Activated naive CD8-positive, alpha-beta T cell treated with anti-CD3 and anti-CD28 coated beads, Interleukin-2, amount 10 ng/mL, durations not matched to agents 7 days and 5 days (primary cell): ENCODE measurements at places on chromosomes 6 and 20. TPM values are rescaled to one million over a fixed set of nuclear protein-coding genes. Genes with fewer than 3 reads are reported as not detected.

GRCh38 chr6:166179704-166180103, 12.1 kb upstream of the TBXT start:
- DNase-seq = no peak

DNA sequence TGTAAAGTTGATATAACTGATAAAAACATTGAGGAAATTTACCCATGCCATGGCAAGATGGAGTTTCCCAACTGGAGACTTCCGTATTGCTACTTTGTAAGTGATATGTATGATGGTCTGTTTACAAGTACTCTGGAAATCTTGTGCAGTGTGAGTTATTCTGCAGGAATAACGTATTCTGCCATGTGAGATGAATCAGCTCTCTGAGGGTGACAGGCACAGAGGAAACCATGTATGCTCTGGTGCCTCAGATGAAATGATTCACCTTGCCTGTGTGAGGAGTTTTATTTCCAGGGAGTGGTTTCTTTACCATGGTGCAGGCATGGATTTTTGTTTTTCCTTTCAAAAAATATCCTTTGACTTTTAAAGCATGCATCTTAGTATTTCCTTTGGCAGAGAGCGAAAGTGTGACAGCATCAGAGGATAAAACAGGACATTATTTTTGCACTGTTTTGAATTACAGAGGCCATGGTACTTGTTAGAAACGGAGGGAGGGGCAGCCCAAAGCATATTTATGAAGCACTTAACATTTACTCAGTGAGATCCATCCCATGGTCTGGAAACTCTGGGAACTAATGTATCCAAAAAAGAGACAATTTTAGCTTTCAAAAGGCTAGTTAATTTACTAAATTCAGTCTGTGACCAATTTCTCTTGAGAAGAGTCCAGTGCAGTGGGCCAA, 36.0 kb upstream of the MTRF1L start:
- no peak for DNase-seq

DNA sequence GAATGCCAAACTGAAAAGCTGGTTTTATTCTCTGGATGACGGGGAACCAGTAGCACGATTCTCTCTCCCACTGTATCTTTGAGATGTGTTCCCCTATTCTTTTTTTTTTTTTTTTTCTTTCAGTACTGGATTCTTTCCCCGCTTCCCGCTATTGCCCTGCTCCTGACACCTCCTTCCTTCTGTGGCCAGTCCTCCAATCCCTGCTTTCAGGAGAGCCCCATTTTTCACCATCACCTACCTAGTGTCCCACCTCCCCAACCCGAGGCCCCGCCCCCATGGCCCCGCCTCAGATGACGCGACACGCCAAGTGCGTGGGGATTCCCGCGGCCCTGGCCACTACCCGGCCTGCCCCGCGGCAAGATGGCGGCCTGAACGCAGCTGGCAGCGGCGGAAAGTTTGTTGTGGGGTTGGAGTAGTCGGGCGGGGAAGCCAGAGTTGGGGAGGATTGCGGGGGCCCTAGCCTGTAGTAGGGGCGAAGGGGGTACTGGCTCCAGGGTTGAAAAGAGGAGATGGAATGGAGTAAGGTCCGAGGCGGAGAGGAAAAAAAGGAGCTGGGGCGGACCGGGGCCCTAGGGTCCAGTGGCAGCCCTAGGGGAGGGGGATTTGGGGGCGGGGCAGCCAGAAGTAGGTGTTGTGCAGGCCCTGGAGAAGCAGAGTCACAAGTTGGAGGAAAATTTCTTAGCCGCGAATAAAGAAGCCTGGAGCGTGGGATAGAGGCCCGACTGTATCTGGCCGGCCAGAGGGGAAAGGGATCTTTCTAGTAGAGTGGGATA, at the start of gene TJAP1:
TJAP1 (plus strand) TSS at position 336 of the 773 bp plus-strand sequence. CDS start 21,432 bp downstream, outside the sequence.
- DNase-seq = peak; percentile 99

- no peak for DNase-seq
These were observed at the start of gene GFRA4 for GRCh38 chr20:3663031-3663701. Gene GFRA4, minus strand, starts transcription at chr20:3663399. Its CDS starts 0 bp downstream, at chr20:3663399.

GRCh38 chr6:13398421-13398994, 70.2 kb upstream of the TBC1D7 start:
- DNase-seq = no peak

DNA sequence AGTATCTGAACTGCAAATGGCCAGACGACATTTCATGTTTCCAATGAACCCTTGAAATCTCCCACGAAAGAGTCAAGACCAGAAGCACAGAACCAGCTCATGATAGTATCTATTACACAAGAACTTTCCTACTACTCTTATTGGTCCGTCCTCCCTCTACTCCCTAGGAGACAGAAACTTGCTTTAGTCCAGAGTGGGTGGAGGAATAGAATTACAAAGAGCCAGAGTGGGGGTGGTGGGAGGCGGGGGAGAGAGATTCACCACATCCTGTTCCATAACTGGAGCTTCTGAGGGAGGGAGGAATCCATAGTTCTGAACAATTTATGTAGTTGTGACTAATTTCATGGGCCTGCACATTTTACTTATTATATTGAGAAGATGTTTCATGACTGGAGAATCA, 18.5 kb upstream of the WFDC10A start:
- no peak for DNase-seq

GRCh38 chr6:149329529-149329928, 12.0 kb downstream of the TAB2 start:
- DNase-seq = no peak

DNA sequence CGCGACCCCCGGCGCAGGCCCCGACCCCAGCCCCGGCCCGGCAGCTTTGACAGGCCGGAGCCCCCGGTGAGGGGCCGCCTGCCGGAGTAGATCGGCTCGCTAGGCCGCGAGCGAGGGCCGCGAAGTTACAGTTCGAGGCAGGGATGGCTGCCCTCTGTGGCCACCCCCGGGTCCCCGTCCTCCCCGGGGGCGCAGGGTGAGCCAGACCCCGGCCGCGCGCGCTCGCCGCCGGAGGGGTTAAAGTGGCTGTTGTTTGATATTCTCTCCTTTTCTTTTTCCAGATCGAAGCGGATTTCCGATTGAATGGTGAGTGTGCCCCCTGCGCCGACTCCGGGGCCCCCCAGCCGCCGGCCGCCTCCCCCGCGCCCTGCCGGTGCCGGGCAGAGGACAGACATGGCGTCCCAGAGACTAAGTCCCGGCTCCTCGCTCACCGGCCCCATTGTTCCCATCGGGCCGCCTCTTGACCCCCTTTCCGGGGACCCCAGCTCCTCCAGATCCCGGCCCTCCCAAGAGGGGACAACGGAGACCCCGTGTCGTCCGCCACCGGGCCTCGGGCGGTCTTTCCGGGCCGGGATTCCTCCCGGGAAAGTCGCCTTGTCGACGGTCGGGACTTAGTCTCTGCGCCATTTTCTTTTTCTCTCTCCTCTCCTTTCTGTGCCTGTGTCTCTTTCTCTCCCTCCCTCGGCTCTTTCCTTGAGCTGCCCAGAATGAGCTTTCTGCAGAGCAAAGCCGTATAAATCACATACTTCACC, 704 bp downstream of the TOP1 start:
- DNase-seq = peak; percentile 71

- no peak for DNase-seq
These were observed 11.9 kb downstream of the NT5E start for GRCh38 chr6:85461798-85462170.

- no peak for DNase-seq
These were observed 80.9 kb upstream of the PLN start for GRCh38 chr6:118467181-118467580.

- DNase-seq = no peak
These were observed 102.4 kb upstream of the SUPT3H start for GRCh38 chr6:45479834-45480751.

- DNase-seq = no peak
These were observed 300.9 kb downstream of the LAMA2 start for GRCh38 chr6:129183681-129184301.

- DNase-seq = no peak
These were observed 62.1 kb upstream of the ADGRB3 start for GRCh38 chr6:68572975-68573374.

DNA sequence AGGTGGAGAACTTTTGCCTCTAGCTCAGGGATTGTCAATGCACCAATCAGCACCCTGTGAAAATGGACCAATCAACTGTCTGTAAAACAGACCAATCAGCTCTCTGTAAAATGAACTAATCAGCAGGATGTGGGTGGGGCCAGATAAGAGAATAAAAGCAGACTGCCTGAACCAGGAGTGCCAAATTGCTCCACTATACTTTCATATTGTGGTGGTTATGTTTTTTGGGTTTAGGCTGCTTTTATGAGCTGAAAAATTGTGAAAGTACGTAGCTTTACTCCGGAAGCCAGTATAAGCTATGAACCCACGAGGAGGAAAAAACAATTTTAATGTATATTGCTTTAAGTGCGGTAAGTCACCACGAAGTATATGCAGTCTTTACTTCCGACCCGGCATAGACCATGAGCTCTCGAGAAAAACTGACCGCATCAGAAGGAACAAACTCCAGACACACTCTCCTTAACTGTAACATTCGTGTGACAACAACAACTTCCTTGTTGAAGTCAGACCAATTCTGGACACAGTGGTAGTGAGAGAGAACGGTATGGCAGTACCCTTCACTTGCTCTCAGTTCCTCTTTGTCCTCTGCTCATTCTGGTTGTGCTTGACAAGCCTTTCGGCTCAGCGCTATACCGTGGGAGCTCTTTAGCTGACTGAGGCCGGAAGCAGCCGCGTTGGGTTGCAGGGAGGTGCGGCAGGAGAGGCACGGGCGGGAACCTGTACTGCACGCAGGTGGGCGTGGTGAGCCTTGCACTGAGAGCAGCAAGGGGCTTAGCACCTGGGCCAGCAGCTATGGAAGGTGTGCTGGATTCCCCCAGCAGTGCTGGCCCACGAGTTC, 81.9 kb upstream of the E2F3 start:
- peak; percentile 83 for DNase-seq

DNA sequence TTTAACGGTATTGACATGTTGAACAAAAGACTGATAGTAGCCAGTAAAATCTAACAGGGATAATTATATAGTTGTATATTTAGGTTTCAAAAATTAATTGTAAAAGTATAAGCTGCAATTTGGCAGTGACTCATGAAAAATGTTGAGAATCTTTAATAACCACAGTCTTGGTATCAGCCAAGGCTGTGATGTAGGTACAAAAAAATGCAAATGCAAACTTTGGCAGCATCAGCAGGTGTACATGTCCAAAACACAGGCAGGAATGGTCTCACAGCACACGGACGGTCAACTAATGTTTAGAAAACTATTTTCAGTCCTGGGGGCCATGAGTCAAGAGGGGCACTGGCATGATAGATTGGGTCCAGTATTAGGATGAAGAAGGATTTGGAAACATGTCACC, 58.5 kb upstream of the BEND3 start:
- no peak for DNase-seq

DNA sequence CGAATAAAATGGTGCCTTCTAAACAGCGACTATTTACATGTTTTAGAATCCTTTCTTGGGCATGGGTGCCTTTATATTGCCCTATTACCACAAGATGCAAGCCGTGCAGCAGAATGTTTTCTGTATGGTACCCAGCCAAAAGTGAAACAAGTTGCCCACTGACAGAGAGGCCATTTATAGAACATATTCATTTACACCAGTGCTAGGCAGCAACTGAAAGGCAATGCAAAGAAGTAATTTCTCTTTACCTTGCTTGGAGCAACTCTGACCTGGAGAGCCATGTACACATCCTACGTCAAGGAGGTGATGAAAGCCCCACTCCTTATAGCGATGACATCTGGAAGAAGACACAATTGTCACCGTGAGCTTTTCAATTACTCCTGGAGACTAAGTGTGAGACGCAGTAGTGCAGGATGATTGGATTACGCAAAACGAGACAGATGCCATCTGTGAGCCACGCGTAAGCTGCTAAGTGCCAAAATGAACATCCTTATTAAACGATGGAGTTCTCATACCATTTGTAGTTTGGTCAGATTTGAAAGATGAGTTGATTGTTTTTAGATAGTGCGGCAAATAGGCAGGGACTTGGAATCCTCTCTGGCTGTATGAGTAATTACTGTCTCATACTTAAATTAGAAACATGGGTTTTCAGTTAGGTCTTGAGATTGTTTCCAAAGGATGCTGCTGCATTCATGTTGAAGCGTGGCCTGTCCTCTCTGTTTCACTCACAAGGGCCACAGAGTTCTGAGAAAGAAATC, at the start of gene TMEM244:
TMEM244 (minus strand) TSS at position 408 of the 758 bp plus-strand sequence; CDS start at position 281, 127 bp downstream.
- DNase-seq = no peak

DNA sequence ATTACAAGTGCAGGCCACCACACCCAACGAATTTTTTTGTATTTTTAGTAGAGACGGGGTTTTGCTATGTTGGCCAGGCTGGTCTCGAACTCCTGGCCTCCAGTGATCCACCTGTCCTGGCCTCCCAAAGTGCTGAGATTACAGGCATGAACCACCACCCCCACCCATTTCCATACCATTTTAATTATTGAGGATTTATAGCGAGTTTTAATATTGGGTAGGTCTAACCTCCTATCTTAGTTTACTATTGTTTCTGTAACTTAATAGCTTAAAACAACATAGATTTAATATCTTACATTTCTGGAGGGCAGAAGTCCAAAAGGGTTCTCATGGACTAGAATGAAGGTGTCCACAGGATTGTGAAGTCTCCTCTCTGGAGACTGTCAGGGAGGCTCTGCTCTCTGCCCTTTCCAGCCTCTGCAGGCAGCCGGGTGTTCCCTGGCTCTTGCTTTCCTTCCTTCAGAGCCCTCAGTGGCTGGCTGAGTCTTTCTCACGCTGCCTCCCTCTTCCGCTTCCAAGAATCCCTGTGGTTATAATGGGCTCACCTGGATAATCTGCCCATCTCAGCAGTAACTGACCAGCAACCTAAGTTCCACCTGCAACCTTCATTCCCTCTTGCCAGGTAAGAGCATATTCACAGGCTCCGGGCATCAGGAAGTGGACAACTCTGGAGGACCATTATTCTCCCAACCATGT, 18.6 kb upstream of the BCAS4 start:
- DNase-seq = no peak

DNA sequence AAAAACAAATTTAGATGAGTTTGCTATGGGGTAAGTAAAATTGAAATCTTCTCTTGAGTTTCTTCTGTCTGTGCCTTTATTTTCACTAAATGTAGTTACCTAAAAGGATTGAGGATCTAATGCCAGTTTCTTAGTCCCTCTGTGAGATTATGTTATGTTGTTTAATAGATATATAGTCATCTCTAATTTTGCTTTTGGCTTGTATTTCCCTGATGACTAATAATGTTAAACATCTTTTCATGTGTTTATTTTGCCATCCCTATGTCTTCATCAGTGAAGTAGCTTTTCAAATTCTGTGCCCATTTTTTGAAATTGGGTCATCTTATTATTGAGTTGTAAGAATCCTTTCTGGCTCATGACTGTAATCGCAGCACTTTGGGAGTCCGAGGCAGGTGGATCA, 13.7 kb downstream of the QRSL1 start:
- DNase-seq = no peak

GRCh38 chr20:5887386-5887785, 62.9 kb downstream of the TRMT6 start:
- no peak for DNase-seq

- no peak for DNase-seq
These were observed 2.3 kb upstream of the SNRNP48 start for GRCh38 chr6:7587631-7588100.

Gene SH3BGRL2
- total RNA-seq = 0.89 TPM

Gene FAM83D
- 14.4 TPM for total RNA-seq

Gene NUDT3
- 17.7 TPM for total RNA-seq

Gene SPEF1
- not detected for total RNA-seq

Gene SLC22A1
- 1.8 TPM for total RNA-seq

Gene RIN2
- 0.25 TPM for total RNA-seq
